Stimulated activated CD4-positive, alpha-beta T cell treated with anti-CD3 and anti-CD28 coated beads, Interleukin-2, amount 100 ng/mL, for 48 hours (primary cell): ENCODE measurements at places on chromosomes 4 and X.

DNA sequence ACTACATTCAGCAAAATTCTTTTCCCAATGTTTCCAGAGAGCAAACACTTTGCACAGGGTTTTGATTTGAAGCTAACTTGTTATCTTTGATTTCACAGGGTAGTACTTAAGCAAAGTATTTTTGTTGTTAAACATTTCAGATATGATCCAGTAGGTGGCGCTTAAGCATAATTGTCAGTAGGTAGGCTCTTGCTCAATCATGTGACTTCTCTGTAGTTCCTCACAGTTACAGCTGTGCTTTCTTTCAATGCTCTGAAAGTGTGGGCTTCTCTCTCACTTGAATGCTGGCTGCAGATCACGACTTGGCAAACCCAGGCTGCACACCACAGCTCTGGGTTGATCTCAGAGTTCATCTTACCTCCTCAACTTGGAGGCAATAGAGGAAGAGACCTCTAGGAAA, 1016.5 kb downstream of the SH3BGRL start:
- DNase-seq = no peak

- no peak for DNase-seq
Observed at GRCh38 chr4:188612659-188613058, 473.4 kb downstream of the TRIML1 start.

DNA sequence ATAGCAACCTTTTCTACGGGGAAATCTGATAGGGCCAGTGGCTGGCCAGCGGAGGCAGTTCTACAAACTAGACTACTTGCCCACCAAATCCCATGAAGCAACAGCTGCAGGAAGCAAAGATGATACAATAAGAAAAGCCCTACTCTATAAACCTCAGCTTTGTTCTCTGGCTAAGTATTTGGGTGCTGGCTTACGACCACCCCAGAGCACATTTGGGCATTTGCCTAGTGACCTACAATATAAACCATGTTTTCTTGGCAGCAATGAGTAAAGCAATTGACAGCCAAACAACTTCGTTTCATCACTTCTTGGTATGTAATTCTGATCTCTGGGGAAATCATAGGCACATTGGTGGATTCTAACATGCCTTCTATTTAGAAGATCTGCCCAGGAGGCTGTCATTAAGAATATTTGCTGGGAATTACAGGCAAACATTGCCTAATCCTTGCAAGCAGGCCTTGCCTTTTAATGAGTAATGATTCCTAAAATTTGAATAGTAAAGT, 7.5 kb upstream of the LHFPL1 start:
- no peak for DNase-seq

DNA sequence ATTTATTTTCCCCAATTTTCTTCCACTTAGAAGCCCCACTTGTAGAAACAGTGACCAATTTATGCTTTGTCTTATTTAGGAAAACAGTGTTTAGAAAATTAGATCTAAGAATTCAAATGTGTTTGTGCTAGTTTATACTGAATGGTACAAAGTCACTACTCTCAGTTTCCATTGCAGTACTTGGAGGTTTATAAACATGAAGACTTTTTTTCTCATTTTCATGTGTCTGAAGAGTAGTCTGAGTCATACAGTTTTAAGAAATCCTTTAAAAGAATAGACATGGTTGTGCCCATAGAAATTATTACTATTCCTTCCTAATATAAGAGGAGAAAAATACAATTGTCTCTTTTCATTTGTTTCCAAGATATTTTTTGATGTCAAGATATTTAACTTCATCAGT, 458.7 kb downstream of the NAF1 start:
- no peak for DNase-seq

DNA sequence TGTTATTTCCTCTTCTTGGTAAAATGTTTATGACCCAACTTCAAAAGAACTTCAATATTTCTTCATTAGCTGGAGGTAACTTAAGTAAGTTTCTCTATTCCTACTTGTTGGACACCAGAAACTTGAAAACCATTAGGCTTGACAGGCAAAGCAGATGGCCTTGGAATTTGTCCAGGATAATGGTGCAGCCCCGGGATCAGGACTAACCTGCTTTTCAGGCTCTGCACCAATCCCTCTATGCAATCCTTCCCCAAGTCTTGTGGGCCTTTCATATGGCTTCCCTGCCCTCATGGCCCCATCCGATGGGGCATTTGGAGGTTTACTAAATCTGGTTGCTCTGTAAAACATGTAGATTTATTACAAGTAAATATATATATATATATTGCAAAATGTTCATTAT, 68.5 kb downstream of the SPINK2 start:
- DNase-seq = no peak

- no peak for DNase-seq
Observed at GRCh38 chr4:26201120-26201519, 119.7 kb upstream of the RBPJ start.
